ENCODE measurements at places on chromosomes 1 and 21.

- no peak for DNase-seq
Observed at GRCh38 chr1:154306151-154306550, 14.7 kb upstream of the AQP10 start.

- no peak for DNase-seq
Observed at GRCh38 chr1:181482521-181483284, 614 bp upstream of the CACNA1E start.

- no peak for DNase-seq
Observed at GRCh38 chr1:38932571-38932970, 9.1 kb downstream of the RHBDL2 start.

GRCh38 chr1:59434336-59434735, 137.4 kb downstream of the FGGY start:
- no peak for DNase-seq

GRCh38 chr1:150820730-150821512, 12.9 kb upstream of the CTSK start:
- DNase-seq = no peak

DNA sequence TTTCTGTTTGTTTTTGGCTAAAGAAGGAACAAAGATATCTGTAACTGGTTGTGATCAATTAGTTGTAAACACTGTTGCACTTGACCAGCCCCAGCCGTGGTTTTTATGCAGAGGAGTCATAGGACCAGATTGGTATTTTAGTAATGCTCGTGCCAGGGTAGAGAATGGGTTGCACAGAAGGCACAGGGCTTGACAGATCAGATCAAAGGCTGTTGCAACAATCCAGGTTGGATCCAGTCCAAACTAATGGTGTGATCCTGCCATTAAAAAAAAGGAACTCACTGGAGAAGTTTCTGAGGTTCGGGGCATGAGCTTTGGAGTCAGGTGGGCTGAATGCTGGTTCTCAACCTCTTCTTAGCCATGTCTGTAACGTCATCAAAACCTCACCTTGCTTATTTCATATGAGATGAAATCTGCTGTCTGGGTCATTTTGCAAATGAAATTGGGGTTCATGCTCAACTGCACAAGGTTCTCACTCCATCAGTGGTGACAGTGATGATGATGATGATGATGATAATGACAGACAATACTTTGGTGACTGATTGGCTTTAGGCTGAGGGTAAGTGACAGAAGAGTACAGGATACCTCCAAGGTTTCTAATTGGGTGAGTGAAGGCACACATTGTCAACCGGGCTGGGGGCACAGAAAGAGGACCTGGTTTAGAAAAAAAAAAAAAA, 43.1 kb downstream of the ZNF281 start:
- no peak for DNase-seq

DNA sequence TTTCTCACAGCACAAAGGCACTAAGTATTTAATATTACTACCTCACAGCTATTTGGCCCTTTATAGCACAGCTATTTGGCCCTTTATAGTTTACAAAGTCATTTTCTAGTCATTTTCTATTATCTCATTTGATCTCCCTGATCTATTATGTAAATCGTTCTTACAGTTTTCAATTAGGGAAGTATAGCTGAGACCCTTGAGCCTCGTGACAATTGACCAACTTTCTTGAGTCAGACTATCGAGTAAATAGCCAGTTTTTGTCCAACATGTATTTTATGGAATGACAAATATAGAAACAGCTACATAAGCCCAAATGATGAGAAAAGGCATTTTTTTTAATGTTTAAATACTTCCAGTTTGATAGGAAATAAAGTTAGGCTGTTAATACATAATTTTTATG, 7.0 kb upstream of the ANGPTL1 start:
- DNase-seq = no peak

DNA sequence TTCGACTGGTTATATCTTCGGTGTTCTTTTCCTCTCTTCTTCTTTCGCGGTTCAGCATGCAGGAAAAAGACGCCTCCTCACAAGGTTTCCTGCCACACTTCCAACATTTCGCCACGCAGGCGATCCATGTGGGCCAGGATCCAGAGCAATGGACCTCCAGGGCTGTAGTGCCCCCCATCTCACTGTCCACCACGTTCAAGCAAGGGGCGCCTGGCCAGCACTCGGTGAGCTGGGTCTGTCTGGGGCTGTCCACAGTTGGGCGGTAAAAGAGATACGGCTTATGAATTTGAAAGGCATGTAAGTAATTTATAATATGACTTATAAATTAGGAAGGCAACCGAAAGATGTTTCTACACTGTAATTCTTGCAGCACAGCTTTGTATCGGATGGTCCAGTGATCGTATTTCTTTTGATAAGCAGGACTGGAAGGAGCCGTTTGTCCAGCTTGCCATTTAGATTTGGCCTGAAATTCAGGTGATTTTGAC, 334 bp downstream of the CTH start:
- no peak for DNase-seq

GRCh38 chr1:215833941-215834729, 267.0 kb downstream of the KCTD3 start:
- DNase-seq = no peak

GRCh38 chr1:151612501-151613281, 841 bp downstream of the SNX27 start:
- DNase-seq = no peak

DNA sequence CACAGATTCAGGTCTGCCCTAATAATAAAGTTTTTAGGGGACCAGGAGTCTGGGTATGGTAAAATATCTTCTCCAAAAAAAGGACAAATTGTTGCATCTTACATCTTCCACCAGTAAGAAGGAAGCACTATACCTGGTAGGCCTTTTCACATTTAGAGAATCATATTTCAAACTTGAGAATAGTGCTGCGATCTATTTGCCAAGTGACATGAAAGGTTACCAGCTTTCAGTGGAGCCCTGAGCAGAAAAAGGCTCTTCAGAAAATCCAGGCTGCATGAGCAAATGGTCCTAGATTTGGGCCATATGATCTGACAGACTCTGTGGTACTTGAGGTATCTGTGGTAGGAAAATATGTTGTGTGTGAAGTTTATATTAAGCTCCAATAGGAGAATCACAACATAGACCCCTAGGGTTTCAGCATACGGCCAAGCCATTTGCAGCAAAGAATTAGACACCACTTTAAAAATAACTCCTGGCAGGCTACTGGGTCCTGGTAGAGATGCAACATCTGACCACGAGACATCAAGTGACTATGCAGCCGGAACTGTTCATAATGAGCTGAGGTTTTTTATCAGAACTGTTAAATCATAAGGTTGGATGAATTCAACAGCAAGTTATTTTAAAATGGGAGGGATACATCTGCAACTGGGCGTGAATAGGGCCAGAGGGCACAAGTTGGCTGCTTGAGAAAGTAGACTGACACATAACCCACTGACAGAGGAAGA, 38.6 kb upstream of the CCDC190 start:
- no peak for DNase-seq

DNA sequence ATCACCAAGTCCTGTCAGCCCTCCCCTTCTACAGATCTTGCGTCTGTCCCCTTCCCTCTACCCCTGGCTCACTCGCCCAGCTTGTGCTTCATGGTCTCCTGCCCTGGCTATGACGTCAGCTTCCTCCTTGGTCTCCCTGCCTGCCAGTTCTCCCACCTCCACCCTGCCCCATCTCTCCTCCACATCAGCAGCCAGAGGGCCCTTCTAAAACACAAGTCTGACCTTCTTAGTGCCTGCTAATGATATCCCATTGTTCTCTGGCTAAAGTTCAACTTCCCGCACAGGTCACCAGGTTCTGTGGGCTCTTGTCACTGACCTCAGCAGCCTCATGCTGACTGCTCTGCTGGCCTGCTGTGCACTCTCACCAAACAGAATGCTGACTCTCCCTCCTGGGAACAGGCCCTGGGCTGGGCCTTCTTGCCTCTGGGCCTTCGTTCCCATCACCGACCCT, 24.7 kb upstream of the MYCL start:
- no peak for DNase-seq

GRCh38 chr1:46549697-46550681, 1.5 kb downstream of the KNCN start:
- DNase-seq = no peak

GRCh38 chr1:42348498-42348897, 13.5 kb upstream of the FOXJ3 start:
- no peak for DNase-seq

- no peak for DNase-seq
Observed at GRCh38 chr1:3292868-3293562, 161.4 kb upstream of the ARHGEF16 start.

DNA sequence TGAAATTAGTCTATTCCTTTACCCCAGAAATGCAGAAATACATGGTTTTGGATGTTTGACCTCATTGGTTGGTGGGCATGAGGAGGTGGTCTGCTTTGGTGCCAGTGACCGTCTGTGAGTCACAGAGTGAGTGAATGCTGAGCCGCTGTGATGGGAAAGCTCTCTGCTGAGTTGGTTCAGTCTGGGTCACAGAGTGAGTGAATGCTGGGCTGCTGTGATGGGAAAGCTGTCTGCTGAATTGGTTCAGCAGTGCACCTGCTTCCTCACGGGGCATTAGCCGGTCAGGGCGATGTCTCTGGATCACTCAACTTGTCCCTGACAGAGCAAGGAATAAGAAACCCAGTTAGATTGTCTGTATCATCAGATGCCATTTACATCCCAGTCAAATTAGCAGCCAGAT, 40.8 kb downstream of the ADARB1 start:
- DNase-seq = no peak
